ENCODE measurements at places on chromosomes 7 and 10.

DNA sequence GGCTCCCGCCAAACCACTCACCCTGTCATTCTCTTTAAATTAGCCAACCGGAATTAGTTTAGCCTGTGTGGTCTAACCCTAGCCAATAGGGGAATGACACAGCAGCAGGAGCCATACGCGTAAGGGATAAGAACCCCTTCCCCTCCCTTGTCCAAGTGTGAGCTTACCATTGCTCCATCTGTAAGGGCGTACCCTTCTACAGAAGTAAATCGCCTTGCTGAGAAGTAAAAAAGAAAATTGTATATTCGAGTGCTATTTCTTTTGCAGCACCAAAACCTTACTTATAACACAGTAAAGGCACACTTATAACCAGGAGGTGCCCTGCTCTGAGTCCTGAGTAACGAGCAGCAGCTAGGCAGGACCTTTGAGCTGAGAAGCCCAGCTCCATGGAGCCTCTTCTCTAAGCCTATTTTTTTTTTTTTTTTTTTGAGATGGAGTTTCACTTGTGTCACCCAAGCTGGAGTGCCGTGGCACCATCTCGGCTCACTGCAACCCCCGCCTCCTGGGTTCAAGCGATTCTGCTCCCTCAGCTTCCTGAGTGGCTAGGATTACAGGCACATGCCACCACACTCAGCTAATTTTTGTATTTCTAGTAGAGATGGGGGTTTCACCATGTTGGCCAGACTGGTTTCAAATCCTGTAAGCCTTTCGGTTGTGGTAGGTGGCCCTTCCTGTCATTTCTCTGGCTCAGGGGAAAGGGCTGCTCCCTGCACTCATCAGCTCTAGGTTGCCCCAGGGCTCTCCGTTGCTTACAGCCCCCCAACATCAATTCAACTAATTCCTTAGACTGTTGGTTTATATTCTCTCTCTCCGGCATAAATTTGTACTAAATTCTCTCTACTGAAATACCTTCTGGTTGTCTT lies 73.3 kb downstream of the NSUN6 start:
- DNase-seq = peak; percentile 32

DNA sequence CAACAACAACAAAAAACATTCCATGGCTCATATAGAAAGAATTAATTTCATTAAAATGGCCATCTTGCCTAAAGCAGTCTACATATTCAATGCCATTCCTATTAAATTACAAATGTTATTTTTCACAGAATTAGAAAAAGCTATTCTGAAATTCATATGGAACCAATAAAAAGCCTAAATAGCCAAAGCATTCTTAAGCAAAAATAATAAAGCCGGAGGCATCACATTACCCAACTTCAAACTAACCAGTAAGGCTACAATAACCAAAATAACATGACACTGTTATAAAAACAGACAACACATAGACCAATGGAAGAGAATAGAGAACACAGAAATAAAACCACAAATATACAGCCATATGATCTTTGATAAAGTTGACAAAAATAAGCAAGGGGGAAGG lies 330.4 kb downstream of the KIF20B start:
- DNase-seq = no peak

DNA sequence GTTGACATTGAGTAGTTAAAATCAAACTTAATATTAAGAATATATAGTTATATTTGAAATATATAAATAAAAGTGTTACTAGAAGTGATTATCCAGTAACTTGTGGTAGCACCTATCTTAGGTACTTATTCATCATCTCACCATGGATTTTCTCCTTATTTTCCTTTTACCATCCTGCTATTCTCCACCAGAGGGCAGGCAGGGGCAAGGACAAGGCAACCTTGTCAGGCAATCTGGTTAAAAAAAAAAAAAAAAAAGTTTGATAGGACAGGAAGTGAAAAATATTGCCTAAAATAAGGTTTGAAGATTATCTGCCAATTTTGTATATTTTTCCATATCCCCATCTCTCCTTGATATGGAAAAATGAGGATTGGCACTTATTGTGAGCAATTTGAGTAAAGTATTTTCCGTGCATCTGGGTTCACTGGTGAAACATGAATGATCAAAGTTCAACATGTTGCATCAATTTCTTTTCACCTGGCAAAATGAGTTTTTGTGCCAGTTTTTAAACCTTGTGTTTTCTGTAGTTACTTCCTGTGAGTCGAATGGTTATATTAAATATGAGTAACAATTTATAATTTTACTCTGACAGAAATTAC lies 256.7 kb downstream of the AGMO start:
- peak; percentile 24 for DNase-seq

- no peak for DNase-seq
These were observed 16.5 kb downstream of the TMEM236 start for GRCh38 chr10:17768496-17768895.

GRCh38 chr10:90857635-90858460 lies at the start of gene HTR7:
Gene HTR7, minus strand, starts transcription at chr10:90858039. Its CDS starts 368 bp downstream, at chr10:90857671.
- peak; percentile 59 for DNase-seq

DNA sequence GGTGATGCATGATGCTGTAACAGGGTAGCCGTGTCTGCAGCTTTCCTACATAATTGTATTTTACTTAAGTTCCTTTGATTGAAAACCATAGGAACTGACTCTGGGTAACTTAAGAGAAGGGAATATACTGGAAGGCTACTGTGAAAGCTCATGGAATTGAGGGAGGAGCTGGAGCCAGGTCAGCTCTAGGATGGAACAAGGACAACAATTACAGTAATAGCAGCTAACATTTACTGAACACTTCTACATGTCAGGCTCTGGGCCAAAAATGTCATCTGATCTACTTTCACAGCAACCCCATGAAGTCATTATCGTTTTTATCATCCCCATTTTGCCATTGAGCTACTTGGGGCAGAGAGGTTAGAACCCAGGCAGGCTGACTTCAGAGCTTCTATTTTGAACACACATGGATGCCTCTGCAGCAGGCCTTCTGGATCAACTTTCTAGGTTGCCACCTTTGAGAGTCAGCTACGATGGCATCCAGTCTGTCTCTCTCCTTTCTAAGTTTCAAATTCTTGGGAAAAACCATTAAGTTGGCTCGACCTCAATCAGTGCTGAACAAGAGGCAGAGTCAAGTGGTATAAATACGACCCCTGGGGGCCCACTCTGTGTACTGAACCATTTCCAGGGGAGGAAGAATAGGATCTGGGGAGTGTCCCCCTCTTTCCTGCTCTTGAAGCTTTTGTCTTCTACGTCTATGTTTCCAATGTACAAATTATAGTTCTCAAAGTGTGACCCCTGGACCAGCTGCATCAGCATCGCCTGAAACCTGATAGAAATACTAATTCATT lies 272.3 kb upstream of the PLPP4 start:
- no peak for DNase-seq

- peak; percentile 22 for DNase-seq
These were observed 205.0 kb downstream of the DIP2C start for GRCh38 chr10:484441-484924.

GRCh38 chr7:149787428-149788299 lies 14.3 kb upstream of the ZNF467 start:
- no peak for DNase-seq

GRCh38 chr7:155254018-155254417 lies 43.7 kb upstream of the INSIG1 start:
- DNase-seq = no peak

- DNase-seq = no peak
These were observed 341.3 kb downstream of the ARL4A start for GRCh38 chr7:13028825-13029099.

- peak; percentile 1 for DNase-seq
These were observed 426.2 kb downstream of the ETV1 start for GRCh38 chr7:13563257-13563656.

GRCh38 chr10:75828413-75828812 lies 397.0 kb downstream of the LRMDA start:
- no peak for DNase-seq

DNA sequence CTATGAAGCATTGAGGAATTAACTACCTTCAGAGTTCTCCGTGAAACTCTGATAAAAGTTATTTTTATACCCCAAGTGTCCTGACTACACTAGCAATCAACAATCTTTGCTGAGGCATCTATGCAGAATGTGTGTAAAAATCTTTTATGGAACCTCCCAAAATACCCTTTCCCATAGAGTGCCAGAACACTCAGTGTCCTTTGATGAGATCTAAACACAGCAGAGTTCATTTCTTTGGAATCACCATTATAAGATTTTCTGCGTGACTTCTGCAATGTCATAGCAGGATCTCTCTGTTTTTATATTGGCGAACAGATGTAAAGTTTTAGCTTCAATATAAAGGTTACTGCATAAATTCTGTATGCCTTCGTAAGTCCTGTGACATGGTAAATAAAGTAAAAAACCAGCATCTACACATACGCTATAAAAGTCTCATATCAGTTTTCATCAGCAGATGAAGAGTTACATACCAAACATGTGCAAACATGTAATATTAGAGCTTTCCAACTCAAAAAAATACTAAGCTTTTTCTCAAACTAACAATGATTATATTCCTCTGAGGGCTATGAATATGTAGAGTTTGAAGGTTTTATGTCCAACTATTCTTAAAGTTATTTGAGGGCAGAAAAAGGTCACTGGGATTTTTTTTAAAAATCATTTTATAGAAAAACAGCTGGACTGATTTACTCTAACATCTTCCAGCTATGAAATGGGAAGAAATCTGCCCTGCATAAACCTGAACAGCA lies 67.2 kb downstream of the SKIDA1 start:
- DNase-seq = no peak

DNA sequence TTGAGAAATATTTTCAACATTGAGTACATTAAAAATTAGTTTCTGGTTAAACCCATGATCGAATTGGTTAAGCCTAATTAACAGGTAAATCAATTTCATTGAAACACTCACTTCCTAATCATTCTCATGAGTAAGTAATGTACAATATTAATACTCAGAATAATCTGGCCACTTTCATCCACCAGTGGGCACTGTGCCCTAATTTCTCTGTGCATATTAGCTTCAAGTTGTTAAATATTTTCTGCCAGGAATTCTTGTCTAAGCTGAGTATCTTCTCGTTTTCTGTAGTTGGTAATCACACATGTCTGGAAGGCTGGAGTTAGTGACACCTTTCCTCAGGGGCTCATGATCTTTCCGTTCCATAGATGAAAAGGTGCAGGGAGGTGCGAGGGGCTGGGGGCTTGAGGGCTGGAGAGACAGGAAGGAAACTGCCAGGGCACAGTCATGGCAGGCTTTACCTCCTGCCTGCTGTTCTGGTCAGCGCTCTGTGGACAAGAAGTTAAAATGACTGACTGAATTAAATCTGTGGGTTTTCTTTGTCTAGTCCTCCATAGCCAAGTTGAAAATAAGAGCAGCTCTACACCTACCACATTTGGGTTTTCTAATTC lies 71.9 kb downstream of the WIPF3 start:
- DNase-seq = no peak

DNA sequence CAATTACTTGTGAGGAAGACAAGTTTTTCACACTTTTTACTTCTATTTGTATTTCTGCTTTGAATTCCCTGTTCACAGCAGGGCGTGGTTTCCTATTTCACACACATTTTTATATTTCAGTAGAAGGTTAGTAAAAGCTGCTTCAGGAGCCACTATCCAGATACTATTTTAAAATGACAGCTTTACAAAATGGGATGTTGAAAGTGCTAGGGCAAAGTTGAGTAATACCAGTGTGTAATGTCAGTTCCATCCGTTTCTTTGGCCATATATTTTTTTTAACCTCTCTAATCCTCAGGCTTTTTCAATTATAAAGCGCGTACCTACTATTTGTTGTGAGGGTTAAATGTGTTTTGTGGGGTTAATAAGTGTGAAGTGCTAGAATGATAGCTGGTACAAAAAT lies 276.6 kb downstream of the GPR158 start:
- no peak for DNase-seq

GRCh38 chr10:125850766-125851731 lies 27.7 kb downstream of the BCCIP start:
- DNase-seq = no peak

DNA sequence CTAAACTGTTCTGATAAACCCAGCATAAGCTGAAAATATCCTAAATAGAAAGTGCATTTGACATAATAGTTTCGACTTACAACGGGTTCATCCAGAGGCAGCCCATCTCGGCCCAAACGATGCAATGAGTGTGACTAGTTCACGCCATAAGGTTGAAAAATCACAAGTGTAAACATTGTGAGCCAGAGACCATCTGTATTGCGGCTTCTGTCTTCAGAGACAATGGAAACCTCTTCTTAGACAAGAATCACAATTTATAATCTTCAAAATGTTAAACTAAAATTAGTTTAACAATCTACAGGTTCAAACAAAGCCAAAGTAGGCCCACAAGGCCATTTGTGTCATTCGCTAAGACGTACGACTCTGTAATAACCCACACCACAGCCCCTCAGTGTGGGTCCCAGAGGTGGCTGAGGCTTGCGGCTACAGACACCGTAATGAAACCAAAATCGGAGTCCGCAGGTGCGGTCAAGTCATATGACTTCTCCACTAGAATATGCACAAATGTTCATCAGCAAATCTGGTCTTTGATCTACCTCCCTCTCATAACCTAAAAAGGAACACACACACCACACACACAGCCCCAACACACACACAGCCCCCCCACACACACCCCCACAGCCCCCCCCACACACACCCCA lies 81.8 kb downstream of the DIP2C start:
- no peak for DNase-seq

GRCh38 chr10:116850058-116850611 lies 836 bp downstream of the ENO4 start:
- DNase-seq = no peak

GRCh38 chr7:142379201-142379885 lies 121.5 kb upstream of the PRSS58 start:
- no peak for DNase-seq

GRCh38 chr10:130429809-130430208 lies 293.6 kb downstream of the GLRX3 start:
- no peak for DNase-seq

- no peak for DNase-seq
These were observed 292.0 kb upstream of the FZD8 start for GRCh38 chr10:35933940-35934641.

- DNase-seq = no peak
These were observed 9.4 kb upstream of the ETV1 start for GRCh38 chr7:13998866-13999265.

GRCh38 chr7:30163231-30163894 lies 28.6 kb downstream of the MTURN start:
- peak; percentile 56 for DNase-seq

- no peak for DNase-seq
These were observed 91.9 kb upstream of the GHITM start for GRCh38 chr10:84047258-84048010.

DNA sequence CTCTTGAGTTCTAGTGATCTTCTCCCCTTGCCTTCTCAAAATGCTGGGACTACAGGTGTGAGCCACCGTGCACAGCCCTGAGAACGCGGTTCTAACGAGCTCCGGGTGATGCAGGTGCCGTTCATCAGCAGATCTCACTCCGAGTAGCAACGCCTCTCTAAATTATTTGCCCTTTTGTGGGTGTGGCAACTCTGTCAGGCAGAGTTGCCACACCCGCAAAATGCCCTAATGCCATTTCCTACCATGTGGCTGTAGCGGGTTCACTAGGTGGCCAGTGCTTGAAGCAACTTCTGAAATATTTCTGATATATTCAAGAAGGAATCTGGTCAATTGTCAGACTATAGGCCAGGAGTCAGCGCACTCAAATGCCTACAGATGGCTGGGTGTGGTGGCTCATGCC lies 62.9 kb upstream of the NMT2 start:
- no peak for DNase-seq

GRCh38 chr7:11706666-11707605 lies 125.1 kb downstream of the THSD7A start:
- DNase-seq = no peak

Data from activated CD4-positive, alpha-beta T cell treated with anti-CD3 and anti-CD28 coated beads, Interleukin-10, Interleukin-2, amounts not matched to agents 100 ng/mL and 50 ng/mL, durations not matched to agents 16 hours and 8 hours (primary cell).